ENCODE measurements at places on chromosomes 5 and 9. TPM values are rescaled to one million over a fixed set of nuclear protein-coding genes. Genes with fewer than 3 reads are reported as not detected.

GRCh38 chr5:143164557-143164956, 238.9 kb downstream of the NR3C1 start:
- no peak overlapping the region for H3K4me3 ChIP-seq
- no peaks in the 10 kb centered on the region for H3K36me3 ChIP-seq
- no peak overlapping the region for H3K27ac ChIP-seq
- no peaks in the 10 kb centered on the region for H3K27me3 ChIP-seq

GRCh38 chr5:92963800-92964199, 617.2 kb downstream of the NR2F1-AS1 start:
- DNase-seq = no peak
- no peaks in the 10 kb centered on the region for H3K27me3 ChIP-seq
- H3K27ac ChIP-seq = no peak overlapping the region
- H3K36me3 ChIP-seq = no peaks in the 10 kb centered on the region

- no peak overlapping the region for H3K4me3 ChIP-seq
- no peaks in the 10 kb centered on the region for H3K36me3 ChIP-seq
- peak; percentile 3 for DNase-seq
- no peak overlapping the region for H3K27ac ChIP-seq
- no peaks in the 10 kb centered on the region for H3K4me1 ChIP-seq
Observed at GRCh38 chr5:177984584-177985206, 11.3 kb downstream of the PROP1 start.

- no peaks in the 10 kb centered on the region for H3K27me3 ChIP-seq
- no peak for DNase-seq
Observed at GRCh38 chr5:113035096-113035495, 58.5 kb downstream of the DCP2 start.

DNA sequence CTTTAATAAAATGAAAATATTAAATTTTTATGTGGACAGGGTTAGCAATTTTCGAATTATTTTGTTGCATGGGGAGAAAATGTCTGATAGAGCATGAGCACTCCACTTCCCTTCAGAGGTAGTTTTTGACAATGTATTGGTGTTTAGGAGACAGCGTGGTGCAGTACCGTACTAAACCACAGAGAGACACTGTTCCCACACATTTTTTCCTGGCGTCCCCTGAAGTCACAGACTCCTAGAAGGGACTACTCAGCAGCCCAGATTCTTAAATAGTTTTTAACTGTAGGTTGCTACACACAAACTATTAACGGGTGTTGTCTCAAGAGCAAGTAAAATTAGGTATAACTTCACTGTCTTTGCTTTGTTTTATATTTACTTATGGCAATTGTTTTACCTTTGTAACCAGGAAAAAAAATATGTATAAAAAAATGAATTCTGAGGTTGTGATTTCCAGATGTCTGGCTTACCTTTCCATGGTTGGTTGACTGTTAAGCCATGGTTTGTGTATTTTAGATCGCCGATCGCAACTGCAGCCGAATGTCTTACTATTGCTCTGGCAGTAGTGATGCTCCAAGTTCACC, 171.2 kb downstream of the DOCK8 start:
- peaks cover 50% of the 10 kb centered on the region for H3K27me3 ChIP-seq
- peak; percentile 66 for DNase-seq
- no peak overlapping the region for H3K27ac ChIP-seq
- H3K4me1 ChIP-seq = no peaks in the 10 kb centered on the region
- H3K4me3 ChIP-seq = no peak overlapping the region

DNA sequence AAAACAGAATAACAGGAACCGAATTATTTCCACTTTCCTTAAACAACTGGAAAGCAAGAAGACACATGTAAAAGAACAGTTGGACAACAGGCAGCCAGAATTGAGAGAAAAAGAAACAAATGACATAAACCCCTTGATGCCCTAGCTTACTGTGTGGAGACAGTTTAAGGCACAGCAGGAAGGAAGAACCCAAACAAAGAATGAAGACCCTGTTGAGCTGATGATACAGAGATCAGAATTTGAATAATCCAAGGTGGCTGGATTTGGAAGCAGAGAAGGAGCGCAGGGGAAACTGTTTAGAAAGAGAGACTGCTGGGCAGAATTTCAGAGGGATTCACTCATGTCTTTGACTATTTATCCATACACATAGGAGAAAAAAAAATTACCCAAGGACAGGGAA, 316.3 kb upstream of the POU5F2 start:
- H3K27ac ChIP-seq = no peak overlapping the region
- no peaks in the 10 kb centered on the region for H3K36me3 ChIP-seq
- H3K4me3 ChIP-seq = no peak overlapping the region
- H3K4me1 ChIP-seq = no peaks in the 10 kb centered on the region

DNA sequence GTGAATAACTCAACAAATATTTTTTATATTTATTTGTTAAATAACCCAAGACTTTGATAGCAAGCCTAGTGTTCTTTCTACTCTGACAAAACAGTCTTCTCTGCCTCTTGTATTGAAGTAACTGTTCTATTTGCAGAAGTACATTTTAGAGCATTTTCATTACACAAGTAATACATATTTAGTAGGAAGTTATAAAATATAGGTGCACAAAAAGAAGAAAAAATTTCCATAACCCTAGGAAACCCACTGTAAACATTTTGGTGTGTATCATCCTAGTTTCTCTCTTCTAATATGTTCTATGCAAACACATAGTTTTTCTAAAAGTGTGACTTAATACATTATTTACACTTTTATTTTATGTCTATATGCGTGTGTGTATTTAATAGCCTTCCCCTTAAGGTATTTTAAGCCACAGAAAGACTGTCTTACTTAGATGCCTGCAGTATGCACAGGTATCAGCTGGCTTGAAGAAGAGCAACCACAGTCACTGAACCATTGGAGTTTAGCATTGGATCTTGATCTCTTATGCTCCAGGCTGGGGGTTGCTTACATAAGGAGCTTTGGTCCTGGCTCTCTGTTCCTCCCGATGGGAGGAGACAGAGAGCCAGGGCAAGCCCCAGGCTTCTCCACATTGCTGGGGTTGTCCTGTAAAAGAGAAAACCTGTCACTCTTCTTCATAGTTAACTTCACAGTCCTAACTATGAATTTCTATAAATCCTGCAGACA, 3.8 kb downstream of the SELENOP start:
- no peaks in the 10 kb centered on the region for H3K4me1 ChIP-seq
- no peak for DNase-seq
- no peaks in the 10 kb centered on the region for H3K36me3 ChIP-seq
- H3K4me3 ChIP-seq = no peak overlapping the region
- no peaks in the 10 kb centered on the region for H3K27me3 ChIP-seq
- H3K27ac ChIP-seq = no peak overlapping the region

The SLC24A2 gene
- total RNA-seq = not detected

The NRARP gene
- total RNA-seq = 7.4 TPM

The SPOCK1 gene
- 2.5 TPM for total RNA-seq

The LCN9 gene
- not detected for total RNA-seq

The C5orf63 gene
- total RNA-seq = 2.2 TPM
